Lung (tissue), 17 donors: ENCODE measurements at places on chromosomes 1 and 21. TPM values are rescaled to one million over a fixed set of nuclear protein-coding genes. Genes with fewer than 3 reads are reported as not detected.
A peak's percentile ranks its signal among the peaks of the same experiment; 100 is the strongest.

Gene PGBD2
- polyA plus RNA-seq, result 3.5 TPM

Gene SYT14
- polyA plus RNA-seq, result not detected

- H3K4me1 ChIP-seq, result no peaks in the 10 kb centered on the region
- no peak overlapping the region for H3K4me3 ChIP-seq
- H3K27me3 ChIP-seq, result no peaks in the 10 kb centered on the region
- no peak overlapping the region for H3K27ac ChIP-seq
- no peak for DNase-seq
- no peaks in the 10 kb centered on the region for H3K36me3 ChIP-seq
Measured at GRCh38 chr1:102120910-102121309, 124.2 kb upstream of the OLFM3 start.

DNA sequence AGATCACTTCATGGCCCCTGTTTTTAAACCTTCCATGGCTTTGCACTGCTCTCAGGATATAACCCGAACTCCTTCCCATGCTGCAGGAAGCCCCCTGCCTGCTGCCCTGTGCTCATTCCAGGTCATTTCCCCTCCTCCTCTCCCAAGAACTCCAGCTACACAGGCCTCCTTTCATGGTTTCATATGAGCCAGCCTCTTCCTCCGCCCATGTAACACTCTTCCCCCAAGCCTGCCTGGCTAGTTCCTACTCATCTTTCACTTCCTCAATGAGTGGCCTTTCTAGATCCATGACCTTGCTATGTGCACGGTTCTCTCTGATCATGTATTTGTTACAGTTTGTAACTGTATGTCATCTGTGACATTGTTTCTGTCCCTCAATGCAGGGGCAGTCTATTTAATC is 3.1 kb upstream of the NCF2 start:
- H3K4me3 ChIP-seq, result no peak overlapping the region
- peaks cover under 1% of the 10 kb centered on the region for H3K4me1 ChIP-seq
- H3K27me3 ChIP-seq, result no peaks in the 10 kb centered on the region
- DNase-seq, result no peak
- peak overlapping the region; percentile 62 for H3K27ac ChIP-seq
- no peaks in the 10 kb centered on the region for H3K36me3 ChIP-seq

DNA sequence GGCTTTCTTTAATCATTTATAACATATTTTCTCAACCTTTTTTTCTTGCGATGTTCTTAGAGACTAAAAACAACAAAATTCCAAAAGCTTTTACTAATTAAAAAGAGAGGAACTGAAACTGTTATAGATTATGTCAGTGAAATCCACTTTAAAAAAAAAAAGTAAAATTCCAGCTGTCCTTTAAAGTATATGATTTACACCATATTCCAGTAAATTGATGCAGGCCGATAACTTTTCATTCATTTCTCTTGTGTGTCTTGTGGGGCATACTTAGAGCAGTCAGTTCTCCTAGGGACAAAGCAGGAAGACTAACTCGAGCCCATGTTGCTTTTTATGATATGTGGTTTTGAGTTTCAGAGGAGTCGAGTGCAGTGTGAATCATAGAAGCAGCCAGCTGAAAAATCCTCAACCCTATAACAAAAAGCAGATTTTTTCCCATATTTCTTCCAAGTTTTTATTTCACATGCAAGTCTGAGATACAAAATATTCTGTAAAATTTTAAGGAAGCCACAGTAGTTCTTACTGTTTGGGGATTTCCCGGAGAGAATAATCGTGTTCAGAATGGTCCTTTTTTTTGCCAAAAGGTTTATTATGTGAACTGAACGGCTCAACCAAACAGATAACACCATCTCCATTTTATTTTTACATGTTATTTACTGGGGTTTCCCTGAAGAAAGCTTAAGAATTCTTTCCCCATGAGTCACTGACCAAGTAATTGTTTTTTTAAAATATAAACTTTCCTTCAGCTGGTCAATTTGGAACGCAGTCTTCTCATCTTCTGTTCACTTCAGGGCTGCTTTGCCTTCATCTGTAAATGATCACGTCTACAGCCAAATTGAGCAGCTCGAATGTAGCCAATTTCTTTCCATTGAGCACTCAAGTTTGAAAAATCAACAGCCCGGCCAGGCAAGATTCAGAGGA is 77.0 kb upstream of the C1orf105 start:
- no peaks in the 10 kb centered on the region for H3K4me1 ChIP-seq
- H3K27me3 ChIP-seq, result no peaks in the 10 kb centered on the region
- DNase-seq, result peak; percentile 80
- H3K36me3 ChIP-seq, result no peaks in the 10 kb centered on the region
- H3K4me3 ChIP-seq, result no peak overlapping the region
- no peak overlapping the region for H3K27ac ChIP-seq

DNA sequence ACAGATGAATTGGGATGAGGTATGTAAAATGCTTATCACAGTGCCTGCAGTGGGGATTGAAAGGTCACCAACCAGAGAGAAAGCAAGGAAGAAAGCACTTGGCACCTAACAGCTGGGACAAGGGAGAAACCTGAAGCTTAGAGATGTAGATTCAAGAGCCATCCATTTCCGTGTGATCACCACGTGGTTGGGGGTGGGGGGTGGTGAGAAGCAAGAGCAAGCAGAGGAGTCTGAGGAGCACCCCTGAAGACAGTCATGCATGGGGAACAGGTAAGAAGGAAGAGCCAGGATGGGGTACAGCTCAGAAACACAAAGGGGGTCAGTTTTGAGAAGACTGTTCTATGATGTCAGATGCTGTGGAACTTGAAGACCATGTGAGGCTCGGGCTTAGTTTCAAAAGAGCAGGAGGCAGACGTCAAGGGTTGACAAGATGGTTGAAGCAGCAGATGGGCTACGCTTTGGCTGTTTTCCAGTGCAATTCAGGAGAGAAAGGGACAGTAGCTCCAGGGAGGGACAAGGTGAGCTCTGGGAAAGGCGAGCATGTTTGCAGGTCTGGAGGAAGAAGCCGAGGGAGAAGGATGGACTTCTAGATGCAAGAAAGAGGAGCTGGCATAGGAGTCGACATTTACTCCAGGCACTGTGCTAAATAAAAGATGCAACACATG is 17.4 kb downstream of the KANK4 start:
- H3K36me3 ChIP-seq, result no peaks in the 10 kb centered on the region
- H3K27me3 ChIP-seq, result no peaks in the 10 kb centered on the region
- H3K4me3 ChIP-seq, result no peak overlapping the region

DNA sequence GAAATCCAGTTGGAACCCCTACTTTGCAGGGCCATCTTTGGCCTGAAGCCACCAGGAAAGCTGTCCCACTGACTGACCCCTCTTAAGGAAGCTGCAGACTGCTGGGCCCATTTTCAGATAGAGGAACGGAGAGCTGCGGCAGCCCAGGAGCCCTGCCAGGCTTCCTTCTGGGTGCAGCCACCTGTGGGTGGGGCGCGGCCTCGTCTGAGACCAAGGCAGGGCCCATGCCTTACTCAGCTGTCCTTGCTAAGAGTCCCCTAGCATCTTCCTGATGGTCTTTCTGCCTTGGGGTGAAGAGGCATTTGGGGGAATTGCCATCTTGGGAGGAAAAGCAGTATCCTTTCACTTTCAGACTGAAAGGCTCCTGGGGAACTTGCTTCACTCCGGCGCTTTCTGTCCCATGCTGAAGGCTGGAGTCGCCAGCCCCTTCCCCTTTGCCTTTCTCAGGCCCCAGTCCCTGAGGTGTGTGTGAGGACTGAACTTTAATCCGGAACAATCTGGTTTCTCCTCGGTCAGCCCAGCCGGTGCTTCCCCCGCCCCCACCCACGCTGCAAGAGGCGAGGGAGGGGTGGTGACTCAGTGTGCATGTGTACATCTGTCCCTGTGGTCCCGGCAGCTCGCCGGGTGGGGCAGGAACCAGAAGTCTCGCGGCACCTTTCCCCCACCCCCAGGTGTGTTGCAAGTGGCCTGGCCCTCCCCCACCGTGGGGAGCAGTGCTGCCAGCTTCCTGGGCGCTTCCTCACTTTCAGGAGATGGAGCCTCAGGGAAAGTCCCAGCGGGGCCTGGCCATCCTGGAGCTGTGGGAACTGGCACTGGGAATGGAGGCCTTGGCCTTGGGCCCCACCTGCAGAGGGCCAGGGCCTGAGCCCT is 5.1 kb downstream of the ZC3H12A start:
- peaks cover 4% of the 10 kb centered on the region for H3K36me3 ChIP-seq
- DNase-seq, result no peak
- peaks cover 3% of the 10 kb centered on the region for H3K4me1 ChIP-seq
- H3K27ac ChIP-seq, result peak overlapping the region; percentile 40

- peaks cover 34% of the 10 kb centered on the region for H3K4me1 ChIP-seq
- H3K27me3 ChIP-seq, result no peaks in the 10 kb centered on the region
- no peak overlapping the region for H3K27ac ChIP-seq
- no peaks in the 10 kb centered on the region for H3K36me3 ChIP-seq
- DNase-seq, result no peak
Measured at GRCh38 chr1:27397749-27398148, 5.3 kb downstream of the GPR3 start.

- H3K4me1 ChIP-seq, result peaks cover 7% of the 10 kb centered on the region
- H3K27ac ChIP-seq, result no peak overlapping the region
- no peak overlapping the region for H3K4me3 ChIP-seq
- H3K27me3 ChIP-seq, result no peaks in the 10 kb centered on the region
Measured at GRCh38 chr1:209585672-209586071, 2.2 kb downstream of the CAMK1G start.

DNA sequence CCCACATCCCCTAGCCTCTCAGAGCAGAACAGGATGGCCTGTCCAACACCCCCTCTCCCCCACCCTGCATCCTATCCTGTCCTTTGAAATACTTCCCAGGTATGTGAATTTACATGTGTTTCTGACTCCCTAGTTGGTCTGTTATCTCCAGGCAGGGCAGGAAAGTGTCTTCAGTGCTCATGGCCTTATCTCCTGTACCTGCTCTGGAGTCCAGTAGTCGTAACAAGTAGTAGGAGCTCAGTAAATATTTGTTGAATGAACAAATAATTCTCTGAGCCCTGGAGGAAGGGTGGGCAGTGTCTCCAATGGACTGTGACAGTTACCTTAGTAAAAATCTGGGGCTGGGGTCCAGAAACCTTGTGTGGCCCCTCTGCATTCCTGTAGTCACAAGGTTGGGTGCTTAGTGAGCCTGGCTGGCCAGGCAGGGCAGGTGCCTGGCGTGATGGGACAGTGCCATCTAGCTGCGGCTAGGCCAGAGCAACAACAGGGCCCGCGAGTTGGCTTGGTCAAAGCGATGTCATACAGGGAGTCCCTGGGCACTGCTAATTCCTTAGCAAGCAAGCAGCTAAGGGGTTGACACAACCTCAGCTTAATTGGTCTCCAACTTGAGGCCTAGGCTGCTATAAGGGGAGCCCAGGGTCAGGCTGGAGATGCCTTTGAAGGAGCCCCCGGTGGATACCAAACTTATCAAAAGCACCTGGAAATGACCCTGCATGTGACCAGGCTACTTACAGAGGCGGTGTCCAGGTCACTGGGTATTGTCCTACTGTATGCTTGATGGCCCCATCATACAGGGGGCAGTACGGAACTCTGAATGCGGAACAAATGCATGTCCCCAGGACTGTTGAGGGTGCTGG is 89.0 kb upstream of the PPM1J start:
- no peaks in the 10 kb centered on the region for H3K27me3 ChIP-seq
- no peak overlapping the region for H3K27ac ChIP-seq
- peak; percentile 76 for DNase-seq
- H3K4me1 ChIP-seq, result no peaks in the 10 kb centered on the region

Gene PSMB4
- polyA plus RNA-seq, result 452 TPM

DNA sequence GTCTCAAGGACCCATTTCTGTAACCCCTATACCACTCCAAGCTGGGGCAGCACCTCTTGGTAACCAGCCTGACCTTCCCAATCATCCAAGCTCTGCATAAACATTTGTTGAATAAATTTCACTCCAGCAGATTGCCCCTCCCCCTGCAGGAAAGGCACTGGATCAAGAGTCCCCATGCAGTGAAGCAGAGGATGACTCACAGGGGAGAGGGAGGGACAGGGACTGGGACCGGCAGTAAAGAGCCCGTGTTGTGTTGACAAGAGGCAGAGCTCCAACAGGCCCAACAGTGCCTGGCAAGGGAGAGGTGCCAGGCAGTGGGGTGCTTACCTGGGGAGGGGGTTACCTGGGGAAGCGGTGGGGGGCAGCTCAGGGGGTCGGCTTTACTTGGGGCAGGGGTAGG is 32.3 kb downstream of the SLC9A1 start:
- no peak overlapping the region for H3K27ac ChIP-seq
- peak; percentile 35 for DNase-seq
- no peak overlapping the region for H3K4me3 ChIP-seq
- no peaks in the 10 kb centered on the region for H3K27me3 ChIP-seq

- DNase-seq, result no peak
- H3K36me3 ChIP-seq, result no peaks in the 10 kb centered on the region
- H3K4me1 ChIP-seq, result peaks cover 4% of the 10 kb centered on the region
- H3K27ac ChIP-seq, result no peak overlapping the region
- no peaks in the 10 kb centered on the region for H3K27me3 ChIP-seq
Measured at GRCh38 chr21:37908691-37909090, 7.6 kb downstream of the KCNJ6 start.

Gene ALX3
- 0.16 TPM for polyA plus RNA-seq

DNA sequence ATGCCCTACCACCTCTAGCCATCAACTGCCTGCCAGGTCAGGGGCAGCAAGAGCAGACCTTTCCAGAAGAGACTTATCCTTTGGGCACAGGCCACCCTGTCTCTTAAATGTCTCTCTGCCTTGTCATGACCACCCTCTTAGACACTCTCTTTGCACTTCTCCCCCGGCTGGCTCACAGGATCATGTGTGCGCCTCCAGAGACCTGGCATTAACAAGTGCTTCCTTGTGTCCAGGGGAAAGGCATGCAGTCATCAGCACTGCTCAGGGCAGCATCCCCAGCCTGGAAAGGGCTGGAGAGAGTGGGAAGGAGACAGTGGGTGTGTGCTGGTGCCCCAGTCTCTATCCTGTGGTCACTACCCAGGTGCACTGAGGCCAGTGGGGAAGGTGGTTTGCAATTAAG is 85.2 kb upstream of the TLR5 start:
- H3K36me3 ChIP-seq, result no peaks in the 10 kb centered on the region
- no peaks in the 10 kb centered on the region for H3K27me3 ChIP-seq
- no peaks in the 10 kb centered on the region for H3K4me1 ChIP-seq
- no peak overlapping the region for H3K27ac ChIP-seq

Gene PDPN
- polyA plus RNA-seq, result 71.2 TPM

GRCh38 chr1:182977480-182977879 is 24.5 kb upstream of the SHCBP1L start:
- H3K36me3 ChIP-seq, result no peaks in the 10 kb centered on the region
- H3K27me3 ChIP-seq, result no peaks in the 10 kb centered on the region
- no peak overlapping the region for H3K27ac ChIP-seq
- no peak for DNase-seq
- H3K4me1 ChIP-seq, result no peaks in the 10 kb centered on the region
- no peak overlapping the region for H3K4me3 ChIP-seq

GRCh38 chr1:205317311-205317917 is 4.1 kb downstream of the NUAK2 start:
- H3K36me3 ChIP-seq, result no peaks in the 10 kb centered on the region
- no peak overlapping the region for H3K4me3 ChIP-seq

Gene NTRK1
- polyA plus RNA-seq, result 0.15 TPM
